ENCODE measurements at places on chromosomes 2 and 18.

DNA sequence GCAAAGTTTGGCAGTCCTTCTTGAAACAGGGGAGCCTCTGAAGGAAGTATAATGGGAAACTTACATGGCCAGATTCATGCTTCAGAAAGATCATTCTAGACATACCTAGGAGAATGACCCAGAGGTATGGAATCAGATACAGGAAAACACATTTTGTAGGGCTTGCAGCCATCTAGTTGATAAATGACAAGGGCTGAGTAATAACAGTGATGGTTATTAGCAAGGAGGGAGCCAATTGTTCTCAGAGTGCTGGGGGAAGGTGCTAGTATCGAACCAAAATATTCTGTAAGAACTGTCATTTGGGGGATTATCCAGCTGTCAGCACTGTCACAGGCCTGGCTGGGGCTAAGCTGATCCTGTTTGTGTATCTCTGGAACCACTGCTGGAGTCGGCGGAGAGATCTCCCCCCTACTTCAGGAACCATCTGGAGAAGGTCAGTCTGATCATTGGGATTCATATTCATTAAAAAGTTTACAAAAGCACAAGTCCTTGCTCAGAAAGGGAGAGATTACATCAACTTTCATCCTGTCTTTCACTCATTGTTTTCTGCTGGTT lies 113.8 kb upstream of the THSD7B start:
- DNase-seq: no peak

- no peak for DNase-seq
These were observed 614.6 kb upstream of the SOX11 start for GRCh38 chr2:5077479-5078089.

- DNase-seq: no peak
These were observed 241.5 kb downstream of the SH3RF3 start for GRCh38 chr2:109370399-109371035.

- no peak for DNase-seq
These were observed 154.2 kb downstream of the DCDC2C start for GRCh38 chr2:3857576-3857975.

GRCh38 chr2:56933976-56934375 lies 750.2 kb downstream of the CCDC85A start:
- DNase-seq: no peak

- no peak for DNase-seq
These were observed 16.2 kb downstream of the SAG start for GRCh38 chr2:233323851-233324250.

GRCh38 chr2:236717729-236718128 lies 148.1 kb downstream of the ACKR3 start:
- DNase-seq: no peak

- no peak for DNase-seq
These were observed 99.1 kb downstream of the EN1 start for GRCh38 chr2:118748245-118748885.

DNA sequence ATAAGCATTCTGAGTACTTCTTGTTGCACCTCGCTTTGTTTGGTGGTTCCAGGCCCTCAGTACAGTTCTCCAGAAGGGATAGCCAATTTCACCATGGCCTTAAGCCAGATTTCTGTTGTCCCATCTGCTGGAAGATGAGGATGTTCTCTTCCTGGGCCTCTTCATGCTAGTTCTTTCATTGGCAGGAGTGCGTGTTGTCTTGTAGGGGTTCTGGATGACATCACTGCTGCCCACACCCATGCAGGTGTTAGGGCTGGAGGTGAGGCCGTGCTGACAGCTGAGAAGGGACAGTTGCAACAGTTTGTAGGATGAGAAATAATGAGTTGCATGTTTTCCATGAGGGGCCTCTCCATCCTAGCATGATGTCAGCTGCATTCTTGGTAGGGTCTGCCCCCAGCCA lies 142.9 kb downstream of the LDLRAD4 start:
- DNase-seq: no peak

DNA sequence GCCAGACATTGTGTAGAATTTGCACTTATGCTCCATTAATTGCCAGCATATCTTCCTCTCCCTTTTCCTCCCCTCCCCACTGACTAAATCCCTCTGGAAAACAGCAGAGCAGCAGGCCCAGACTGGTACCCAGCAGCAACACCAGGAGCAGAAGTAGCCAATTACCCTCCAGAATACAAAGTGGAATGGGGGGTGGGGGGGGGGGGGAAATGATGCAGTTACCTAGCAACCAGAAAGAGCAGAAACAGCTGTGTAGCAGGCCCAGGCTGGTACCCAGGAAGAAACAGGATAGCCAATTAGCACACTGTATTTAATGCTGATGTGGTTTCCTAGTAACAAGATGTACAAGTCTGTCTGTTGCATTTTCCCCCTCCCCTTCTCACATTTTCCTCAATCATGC lies 52.3 kb downstream of the KLF7 start:
- DNase-seq: no peak

DNA sequence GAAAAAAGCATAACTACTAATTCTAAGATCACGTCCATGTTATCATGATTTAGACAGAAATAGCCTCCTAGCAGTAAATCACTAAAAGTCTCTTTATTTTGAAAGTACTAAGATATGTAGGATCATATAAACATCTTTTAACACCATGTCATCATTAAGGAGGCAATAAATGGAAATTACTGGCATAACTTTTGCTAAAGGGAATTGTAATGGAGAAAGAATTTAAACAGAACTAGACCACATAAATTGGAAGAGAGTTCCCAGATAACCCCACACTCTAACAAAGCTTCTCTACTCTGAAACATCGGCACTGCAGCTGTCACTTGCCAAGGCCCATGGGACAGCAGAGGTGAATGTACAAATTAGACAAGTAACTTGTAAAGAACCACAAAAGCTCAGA lies 29.5 kb downstream of the STK39 start:
- DNase-seq: no peak

DNA sequence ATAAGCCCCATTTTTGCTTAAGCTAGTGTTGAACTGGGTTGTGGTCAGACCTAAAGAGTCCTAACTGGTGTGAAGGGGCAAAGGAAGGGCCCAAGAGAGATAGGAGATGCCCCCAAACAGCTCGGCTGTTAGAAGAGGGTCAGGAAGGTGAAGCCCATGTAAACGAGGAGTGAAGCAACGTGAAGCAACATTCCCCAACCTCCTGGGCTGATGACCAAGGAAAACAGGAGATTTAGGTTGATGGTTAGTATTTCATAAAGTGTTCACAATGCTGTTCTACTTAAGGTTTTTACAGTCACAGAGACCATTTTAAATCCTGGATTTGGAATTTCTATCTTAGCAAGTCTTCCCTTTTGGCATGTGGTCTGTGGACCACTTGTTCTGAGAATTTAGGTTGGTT lies 144.0 kb upstream of the SERPINE2 start:
- no peak for DNase-seq
